ENCODE measurements at places on chromosomes 2 and 18.

DNA sequence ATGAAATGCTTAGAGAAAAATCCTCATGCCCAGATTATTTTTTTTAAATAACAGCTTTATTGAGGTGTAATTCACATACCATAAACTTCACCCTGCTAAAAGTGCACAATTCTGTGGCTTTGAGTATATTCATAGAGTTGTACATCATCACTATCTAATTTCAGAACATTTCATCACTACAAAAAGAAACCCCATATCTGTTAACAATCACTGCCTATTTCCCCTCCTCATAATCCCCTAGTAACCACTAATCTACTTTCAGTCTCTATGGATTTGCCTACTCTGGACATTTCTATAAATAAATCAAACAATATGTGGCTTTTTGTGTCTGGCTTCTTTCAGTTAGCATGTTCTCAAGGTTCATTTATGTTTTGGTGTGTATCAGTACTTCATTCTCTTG, 51.4 kb downstream of the OSBPL1A start:
- no peak for DNase-seq

- no peak for DNase-seq
These were observed 100.4 kb upstream of the FIGN start for GRCh38 chr2:163836167-163836566.

DNA sequence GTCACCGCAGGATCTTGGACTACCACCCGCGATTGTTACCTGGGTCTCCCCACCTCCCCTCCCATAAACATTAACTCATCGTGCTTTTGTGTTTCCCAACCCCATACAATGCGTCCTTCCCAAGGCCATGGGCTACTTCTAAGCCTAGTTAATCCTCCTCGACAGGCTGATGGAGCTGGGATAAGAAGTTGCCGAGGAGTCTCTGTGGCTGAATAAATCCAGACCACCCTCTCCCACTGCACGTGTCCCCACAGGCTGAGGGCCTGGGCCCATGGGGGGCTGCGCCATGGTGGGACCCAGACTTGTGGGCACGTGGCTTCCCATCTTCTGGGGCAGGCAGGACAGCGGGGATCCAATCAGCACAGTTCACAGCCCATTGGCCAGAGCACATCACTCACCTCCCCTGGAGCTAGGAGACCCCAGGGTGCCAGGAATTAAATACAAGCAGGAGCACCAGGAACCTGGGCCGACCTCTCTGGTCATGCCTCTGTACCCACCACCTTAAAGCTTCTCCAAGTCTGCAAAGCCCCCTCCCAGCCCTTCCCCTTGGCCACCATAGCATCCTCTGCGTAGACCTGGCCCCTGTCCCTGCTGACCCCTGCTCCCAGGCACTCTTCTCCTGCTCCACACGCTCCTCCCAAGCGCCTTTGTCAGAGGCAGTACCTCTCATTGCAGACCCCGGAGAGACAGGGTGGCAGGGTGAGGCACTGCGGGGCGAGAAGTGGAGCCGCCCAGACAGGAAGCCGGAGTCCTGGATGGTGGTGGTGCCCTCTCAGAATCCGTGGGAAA, 51.0 kb upstream of the ID2 start:
- no peak for DNase-seq

- no peak for DNase-seq
These were observed 405.8 kb upstream of the ID2 start for GRCh38 chr2:8276026-8276425.

- DNase-seq, result no peak
These were observed 67.9 kb downstream of the RHOB start for GRCh38 chr2:20514596-20515269.

DNA sequence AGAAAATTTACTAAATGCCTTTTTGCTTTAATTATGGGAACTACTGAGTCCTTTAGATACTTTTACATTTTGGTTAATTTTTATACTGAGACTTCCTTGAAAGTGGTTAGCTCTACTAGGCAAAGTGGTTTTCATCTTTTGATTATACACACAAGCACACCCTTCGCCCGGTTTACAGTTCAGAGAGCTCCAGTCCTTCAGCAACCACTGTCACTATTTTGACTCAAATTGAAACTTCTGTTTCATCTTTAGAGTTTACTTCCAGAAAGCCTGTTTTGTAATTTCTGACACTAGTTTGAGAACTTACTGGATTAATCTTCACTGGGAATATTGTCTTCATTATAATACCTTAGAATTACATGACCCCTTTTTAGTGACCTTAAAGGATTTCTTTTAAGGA, 140.3 kb upstream of the FOSL2 start:
- no peak for DNase-seq

DNA sequence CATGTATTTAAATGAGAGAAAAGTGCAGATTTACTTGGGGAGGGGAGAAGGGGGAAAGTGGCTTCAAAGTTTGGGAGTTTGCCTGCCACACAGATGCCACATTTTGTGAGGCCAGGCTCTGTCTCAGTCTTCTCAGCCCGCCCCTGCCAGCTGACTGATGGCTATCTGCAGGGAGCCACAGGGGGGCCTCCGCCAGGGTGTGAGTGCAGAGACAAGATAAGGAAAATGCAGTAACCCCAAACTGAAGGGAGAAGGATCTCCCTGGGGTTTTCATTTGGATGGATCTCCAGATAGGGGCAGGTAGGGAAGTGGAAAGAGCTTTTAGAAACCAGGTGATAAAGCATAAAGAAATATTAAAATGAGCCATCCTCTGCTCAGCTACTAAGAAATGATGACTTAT, 128.8 kb downstream of the ZNF521 start:
- DNase-seq, result no peak

- no peak for DNase-seq
These were observed 132.9 kb downstream of the CDH2 start for GRCh38 chr18:28044036-28044435.

DNA sequence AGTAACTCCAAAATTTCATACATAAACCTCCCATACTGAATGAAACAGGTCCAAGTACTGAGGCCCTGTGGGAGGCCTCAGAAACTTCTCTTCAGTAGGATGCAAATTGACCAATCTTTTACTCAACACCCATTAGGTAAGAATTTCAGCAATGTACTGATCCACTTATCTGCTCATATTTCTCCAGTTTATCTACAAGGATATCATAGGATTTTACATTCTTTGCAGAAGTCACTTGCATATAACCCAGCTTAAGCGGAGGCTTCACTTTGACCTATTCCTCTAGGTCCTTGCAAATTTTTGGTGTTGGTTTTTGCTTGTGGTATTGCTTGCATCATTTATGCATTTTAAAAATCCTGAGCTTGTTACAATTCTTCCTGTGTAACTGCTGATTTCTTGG, 28.8 kb upstream of the SLC3A1 start:
- DNase-seq, result no peak

GRCh38 chr2:184004289-184004947, 593.9 kb upstream of the ZNF804A start:
- no peak for DNase-seq

GRCh38 chr2:96564026-96564425, 27.5 kb downstream of the ARID5A start:
- no peak for DNase-seq

GRCh38 chr2:121570667-121571055, 40.0 kb downstream of the RNU4ATAC start:
- DNase-seq, result no peak

DNA sequence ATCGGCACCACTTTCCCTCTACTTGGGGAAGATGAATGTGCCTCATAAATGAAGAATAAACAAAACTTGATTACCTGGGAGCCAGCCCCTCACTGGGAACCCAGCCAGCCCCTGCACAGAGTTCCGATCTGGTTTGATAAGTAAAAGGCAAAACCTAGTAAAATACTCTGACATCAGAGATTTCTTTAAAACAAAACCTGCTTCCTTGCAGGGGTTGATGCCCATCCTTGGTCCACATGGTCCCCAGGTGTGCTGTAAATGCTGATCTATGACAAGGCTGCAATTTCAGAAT, 218.8 kb upstream of the APCDD1 start:
- DNase-seq, result peak; percentile 39

GRCh38 chr2:69114534-69114933, 101.6 kb downstream of the ANTXR1 start:
- no peak for DNase-seq

GRCh38 chr18:59646228-59646962, 50.8 kb downstream of the CCBE1 start:
- no peak for DNase-seq

DNA sequence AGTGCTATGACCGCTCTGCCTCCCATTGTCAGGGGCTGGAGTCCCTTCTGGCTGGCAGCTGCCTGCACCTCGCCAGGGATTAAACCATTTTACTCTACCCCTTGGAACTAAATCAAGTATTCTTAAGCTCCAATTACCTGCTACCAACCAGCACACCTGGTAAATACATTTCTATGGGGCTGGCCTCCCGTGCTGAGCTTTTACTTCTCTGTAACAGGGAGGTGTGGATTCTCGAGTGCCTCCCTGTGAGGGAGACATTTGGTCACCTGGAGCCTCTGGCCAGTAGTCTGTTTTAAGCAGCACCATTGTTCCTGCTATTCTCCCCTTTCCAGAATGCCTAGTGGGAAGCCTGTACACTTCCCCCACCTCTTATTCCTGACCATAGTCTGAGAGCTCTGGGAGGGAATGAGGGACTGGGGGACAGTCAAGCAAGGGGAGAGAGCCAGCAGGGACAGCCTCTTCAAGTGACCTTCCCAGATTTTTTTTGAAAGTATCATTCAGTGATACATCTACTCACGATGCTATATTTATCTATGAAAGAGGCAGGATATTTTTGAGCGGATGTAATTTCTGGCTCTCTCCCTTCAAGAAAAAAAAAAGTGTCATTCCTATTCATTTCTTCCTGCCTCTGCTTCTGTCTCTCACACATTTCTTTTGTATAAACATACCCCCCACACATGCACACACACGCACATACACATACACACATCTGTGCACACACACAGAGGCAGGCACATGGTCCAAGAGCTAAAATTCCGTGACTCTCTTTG, 112.8 kb downstream of the CAPN13 start:
- no peak for DNase-seq
